ENCODE measurements at places on chromosomes 12 and 14.
A peak's percentile ranks its signal among the peaks of the same experiment; 100 is the strongest.

DNA sequence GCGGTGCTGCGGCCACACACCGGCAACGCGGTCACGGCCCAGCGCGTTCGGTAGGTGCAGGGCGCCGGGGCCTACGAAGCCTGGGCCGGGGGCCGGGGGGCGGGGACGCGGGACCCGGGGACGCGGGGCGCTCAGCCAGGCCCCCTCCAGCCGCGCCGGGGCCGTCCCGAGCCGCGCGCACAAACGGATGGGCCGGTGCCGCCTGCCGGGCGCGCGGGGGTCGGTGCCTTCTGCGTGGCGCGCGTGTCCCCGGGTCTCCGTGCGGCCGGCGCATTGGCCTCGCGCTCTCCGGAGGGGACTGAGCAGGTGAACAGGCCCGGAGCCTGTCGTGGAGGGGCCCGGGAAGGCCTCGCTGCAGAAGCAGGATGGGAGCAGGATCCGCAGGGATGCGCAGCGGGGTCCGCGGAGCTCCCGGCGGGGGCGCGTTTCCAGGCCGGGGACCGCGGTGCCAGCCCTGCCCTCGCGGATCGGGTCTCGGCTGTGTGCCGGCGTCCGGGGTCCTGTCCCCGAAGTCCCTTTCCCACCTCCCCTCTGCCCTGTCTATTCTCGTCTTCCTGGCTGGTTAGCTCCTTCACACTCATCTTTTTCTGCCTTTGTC is 421 bp downstream of the GLT1D1 start:
- DNase-seq: no peak

DNA sequence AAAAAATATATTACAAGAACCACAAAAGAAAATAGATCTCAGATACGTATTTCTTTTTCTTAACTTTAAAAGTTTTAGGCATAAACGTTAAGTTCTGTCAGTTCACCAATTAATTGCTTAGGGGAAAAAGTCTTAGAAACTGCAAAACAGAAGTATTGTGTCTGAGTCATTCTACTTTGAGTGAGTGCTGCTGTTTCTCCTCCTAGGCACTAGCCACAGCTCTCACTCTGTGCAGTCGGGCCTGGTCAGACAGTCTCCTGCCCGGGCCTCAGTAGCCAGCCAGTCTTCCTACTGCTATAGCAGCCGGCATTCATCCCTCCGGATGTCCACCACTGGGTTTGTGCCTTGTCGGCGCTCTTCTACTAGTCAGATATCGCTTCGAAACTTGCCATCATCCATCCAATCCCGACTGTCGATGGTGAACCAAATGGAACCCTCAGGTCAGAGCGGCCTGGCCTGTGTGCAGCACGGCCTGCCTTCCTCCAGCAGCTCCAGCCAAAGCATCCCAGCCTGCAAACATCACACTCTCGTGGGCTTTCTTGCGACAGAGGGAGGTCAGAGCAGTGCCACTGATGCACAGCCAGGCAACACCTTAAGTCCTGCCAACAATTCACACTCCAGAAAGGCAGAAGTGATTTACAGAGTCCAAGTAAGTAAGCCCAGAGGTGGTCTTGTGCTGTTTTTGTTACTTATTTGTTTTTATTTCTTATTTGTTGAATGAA is 201.3 kb downstream of the PCNX1 start:
- no peak for DNase-seq

GRCh38 chr14:99519931-99520421 is 38.8 kb downstream of the CCNK start:
- DNase-seq: no peak

DNA sequence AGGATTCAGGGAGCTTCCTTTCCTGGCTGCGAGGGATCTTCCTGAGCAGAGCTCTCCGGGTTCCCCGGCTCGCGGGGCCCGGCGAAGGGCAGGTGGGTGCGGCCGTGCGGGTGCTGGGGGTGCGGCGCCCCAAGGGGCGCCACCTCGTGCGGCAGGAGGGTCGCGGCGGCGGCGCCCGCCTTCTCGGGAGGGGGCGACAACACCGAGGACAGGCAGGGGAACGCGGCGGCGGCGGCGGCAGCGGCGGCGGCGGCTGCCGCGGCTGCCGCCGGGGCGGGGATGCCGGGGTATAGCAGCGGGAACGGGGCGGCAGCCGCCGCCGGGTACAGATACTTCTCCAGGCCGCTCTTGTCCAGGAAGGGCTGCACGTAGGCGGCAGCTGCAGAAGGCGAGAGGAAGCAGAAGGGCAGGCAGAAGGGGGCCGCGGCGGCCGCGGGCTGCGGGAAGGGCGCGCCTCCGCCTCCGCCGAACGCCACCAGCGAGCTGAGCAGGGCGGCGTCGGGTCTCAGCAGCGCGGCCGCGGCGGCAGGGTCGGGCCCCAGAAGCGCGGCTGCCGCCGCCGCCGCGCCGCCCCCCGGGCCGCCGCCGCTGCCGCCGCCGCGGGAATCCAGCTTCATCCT is 2.7 kb downstream of the BHLHE41 start:
- DNase-seq: no peak

DNA sequence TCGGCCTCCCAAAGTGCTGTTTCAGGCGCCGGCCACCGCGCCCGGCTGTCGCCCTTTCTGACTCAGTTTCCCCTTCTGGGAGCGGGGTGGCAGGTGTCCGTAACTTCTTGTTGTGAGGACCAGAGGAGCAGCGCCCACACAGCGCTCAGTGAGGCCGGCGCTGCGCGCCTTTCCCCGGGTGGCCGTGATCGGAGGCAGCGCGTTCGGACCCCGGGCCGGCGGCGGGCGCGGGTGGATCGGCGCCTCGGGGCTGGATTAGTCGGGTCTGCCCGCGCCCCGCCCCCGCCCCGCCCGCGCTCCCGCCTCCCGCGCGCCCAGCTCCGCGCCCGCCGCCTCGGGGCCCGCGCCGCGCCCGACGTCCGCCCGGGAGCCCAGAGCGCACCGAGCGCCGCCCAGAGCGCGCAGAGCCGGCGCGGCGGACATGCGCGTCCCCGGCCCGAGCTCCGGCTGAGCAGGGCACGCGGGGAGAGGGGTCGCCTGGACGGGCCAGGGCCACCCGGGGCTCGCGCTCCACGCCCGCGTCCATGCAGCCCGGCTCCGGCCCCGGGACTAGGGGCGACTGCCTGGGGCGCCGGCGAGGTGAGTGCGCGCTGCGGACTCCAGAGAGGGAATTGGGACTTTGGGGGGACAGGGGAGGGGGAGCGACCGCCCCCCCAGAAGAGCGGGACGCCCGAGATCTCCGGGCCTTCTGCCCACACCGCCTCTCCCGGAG is 50.6 kb downstream of the LRCOL1 start:
- DNase-seq: no peak

DNA sequence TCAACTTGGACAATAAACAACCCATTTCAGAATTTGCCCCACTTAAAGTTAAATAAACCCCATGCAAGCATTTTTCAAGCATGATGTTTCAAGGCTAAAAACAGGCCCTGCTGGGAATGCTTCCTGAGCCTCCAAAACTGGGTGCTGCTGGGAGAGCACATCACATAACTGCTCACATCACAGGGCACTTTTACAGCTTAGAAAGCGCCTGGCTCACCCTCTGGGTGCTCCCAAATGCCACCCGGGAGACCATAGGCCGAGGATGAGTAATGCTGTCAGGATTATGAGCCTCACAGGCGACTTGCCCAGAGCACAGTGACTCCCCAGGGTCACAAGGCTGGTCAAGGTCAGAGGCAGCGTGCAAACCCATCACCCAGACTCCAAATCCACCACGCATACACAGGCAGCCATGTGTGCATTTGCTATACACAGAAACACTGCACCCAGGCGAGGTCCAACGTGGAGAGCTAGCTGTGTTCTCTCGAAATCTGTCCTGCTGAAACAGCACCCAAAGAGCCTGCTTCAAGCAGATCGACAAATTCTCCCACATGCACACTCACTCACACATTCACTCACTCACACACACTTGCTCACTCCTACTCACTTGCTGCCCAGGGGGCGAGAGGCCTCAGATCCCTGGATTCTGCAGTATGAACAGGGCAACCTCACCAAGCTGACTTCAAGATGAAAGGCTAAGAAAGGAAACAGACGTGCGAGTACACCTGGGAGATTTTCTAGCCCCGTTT is 58.7 kb downstream of the ITPK1 start:
- DNase-seq: peak; percentile 38

- no peak for DNase-seq
Measured at GRCh38 chr12:119115296-119115905, 63.3 kb upstream of the HSPB8 start.

All from AG04449 (cell line).